ENCODE measurements at places on chromosomes 13 and 19.

DNA sequence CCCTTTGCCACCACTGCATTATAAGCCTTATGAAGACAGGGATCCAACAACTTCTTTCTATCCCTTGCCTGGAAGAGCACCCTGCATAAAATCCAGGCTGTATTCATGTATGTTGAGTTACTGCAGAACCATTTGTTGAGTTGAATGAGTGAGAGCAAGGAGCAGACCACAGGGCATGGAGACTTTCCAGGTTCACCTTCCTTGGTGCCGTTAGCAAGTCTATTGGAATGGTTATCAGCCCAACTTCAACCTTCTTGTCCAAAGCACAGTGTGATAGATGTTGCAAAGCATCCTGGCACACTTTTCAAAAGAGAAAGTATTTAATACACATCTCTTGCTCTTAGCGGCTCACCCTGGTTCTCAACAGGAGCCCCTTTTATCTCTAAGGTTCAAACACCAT lies 100.9 kb upstream of the CLDN10 start:
- DNase-seq = no peak

- DNase-seq = no peak
These were observed 111.5 kb downstream of the DNAJC15 start for GRCh38 chr13:43134868-43135267.

DNA sequence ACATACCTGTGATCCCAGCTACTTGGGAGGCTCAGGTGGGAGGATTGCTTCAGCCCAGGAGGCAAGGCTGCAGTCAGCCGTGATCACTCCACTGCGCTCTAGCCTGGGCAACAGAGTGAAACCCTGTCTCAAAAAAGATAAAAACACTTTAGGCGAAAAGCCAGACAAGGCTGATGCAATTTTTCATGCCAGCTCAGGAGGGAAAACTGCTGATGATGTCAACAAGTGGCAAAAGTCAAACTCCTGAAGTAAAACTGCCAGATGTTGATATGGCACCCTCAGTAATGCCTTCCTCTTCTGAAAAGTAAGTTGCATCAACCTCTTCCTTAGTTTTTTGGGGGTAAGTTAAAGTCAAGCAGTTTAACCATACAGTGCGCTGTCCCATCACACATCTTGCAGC lies 15.6 kb downstream of the ZNF599 start:
- DNase-seq = no peak

DNA sequence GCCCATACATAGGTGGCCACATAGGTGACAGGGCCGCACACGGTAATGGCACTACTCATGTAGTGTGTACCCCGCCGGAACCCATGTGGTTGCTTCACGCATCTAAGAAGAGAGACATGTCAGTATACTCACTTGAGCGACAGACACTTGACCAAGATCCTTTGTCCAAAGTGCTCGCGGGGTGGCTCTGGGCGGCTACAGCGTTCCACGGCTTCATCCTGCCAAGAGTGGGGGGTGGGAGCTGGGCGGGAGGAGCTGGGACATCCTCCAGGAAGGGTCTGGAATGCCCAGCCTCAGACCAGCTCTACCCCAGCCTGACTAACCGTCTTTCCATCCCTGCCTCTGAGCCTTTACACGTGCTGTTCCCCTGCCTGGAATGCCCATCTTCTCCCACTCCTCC lies 8.5 kb downstream of the ANGPTL8 start:
- DNase-seq = no peak

DNA sequence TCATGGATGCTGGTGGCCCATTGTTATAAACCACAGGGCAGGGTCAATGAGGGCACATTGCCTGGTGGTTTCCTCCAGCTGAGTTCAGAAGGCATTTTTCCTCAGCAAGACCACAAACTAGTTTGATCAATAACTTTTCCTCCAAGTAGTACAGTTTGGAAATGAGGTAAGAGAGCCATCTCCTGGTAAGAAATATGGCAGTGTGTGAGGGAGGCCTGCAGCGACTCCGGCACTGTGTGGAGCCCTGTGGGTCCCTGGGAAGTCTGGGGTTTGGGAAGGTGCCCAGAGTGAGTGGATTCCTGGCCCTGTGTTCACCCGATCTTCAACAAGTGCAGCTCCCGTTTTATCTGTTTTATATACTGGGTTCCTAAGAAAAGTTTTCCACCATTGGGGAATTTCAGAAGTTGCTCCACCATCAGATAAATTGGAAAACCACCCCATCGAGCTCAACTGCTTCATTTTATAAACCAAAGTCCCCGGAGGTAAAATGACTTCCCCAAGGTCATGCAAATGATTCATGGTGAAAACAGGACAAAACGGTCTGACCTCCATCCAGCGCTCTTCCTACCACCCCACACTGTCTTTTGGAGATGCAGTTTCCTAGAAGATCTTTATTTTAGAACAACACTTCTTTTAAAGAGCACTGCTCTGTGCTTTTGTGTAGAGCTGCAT lies 148.4 kb downstream of the KATNAL1 start:
- DNase-seq = peak; percentile 36

DNA sequence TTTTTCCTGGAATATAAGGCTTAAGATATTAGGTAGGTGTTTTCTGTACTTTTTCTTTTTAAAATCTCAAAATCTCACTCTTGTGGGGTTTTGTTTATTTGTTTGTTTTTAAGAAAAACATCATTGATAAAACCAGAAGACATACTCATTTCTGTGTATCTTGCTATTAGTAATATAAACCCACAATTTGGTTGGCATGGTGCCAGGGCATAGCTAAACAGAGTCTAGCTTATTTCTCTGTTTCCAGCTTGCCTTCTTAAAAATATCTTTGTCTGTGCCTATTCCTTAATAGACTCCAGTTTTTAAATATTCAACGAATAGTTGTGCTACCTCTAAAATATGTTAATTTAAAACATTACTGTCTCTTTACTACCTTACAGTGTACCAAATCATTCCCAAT lies 1121.9 kb upstream of the PCDH20 start:
- DNase-seq = no peak

GRCh38 chr13:91249861-91250260 lies 97.6 kb upstream of the MIR17HG start:
- no peak for DNase-seq

- DNase-seq = peak; percentile 79
These were observed 9.3 kb upstream of the RANBP3 start for GRCh38 chr19:5987077-5987818.

DNA sequence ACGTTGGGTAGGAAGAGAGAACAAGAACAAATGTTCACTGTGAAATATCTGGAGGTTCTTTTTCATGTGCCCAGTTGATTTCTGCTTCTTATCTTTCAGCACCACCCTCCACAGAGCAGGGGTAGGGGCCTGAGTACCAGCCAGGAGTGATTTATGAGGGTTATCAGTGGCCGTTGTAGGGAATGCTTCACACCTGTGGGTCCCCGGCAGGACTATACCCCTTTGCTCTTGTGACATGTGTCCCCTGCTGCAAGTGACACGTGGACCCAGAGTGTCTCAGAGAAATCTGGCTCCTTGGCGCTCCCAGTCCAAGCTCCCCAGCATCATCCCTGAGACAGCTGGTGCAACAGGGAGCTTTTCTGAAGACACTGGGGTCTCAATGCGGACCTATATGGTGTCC lies 29.7 kb downstream of the SIAH3 start:
- no peak for DNase-seq

GRCh38 chr19:5403968-5404640 lies 51.1 kb upstream of the ZNRF4 start:
- peak; percentile 63 for DNase-seq

- DNase-seq = no peak
These were observed 11.0 kb upstream of the CCL25 start for GRCh38 chr19:8041531-8041931.

- no peak for DNase-seq
These were observed 7.7 kb downstream of the NPHS1 start for GRCh38 chr19:35844482-35845214.

- DNase-seq = no peak
These were observed 8.7 kb downstream of the CD177 start for GRCh38 chr19:43362179-43362578.

GRCh38 chr13:106381091-106381490 lies 154.4 kb downstream of the EFNB2 start:
- DNase-seq = no peak

- DNase-seq = no peak
These were observed 359.6 kb downstream of the FOXO1 start for GRCh38 chr13:40306817-40307216.

DNA sequence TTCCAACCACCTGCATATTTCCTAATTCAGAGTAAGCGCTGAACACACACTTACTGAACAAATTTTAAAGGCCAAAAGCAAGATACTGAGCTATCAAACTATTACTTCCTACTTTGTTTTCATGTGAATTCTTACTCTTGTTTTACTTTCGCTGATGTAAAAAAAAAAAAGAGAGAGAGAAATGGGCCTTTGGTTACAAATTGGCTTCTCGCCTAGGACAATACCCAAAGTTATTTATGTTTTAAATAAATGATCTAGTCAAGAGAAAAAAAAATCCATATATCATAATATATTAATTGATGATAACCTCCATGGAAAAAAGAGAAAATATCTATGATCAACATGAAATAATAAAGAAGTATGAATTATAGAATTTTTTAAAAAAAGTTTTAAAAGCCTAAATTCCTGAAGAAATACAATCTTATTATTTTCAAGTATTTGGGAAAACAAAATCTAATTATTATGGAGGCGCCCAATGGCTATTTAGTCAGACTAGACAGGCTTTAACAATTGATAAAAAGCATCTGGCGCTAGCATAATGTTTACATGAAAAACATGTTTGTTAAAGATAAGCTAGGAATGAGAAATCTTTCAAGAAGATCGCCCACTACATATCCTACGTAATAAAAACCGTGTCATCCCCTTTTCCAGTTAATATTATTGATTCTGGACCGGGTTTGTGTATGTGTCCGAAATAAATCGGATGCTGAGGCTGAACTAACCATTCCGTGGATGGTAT lies 9.0 kb downstream of the COL4A1 start:
- DNase-seq = no peak

GRCh38 chr13:71171740-71172139 lies 695.3 kb downstream of the DACH1 start:
- no peak for DNase-seq

DNA sequence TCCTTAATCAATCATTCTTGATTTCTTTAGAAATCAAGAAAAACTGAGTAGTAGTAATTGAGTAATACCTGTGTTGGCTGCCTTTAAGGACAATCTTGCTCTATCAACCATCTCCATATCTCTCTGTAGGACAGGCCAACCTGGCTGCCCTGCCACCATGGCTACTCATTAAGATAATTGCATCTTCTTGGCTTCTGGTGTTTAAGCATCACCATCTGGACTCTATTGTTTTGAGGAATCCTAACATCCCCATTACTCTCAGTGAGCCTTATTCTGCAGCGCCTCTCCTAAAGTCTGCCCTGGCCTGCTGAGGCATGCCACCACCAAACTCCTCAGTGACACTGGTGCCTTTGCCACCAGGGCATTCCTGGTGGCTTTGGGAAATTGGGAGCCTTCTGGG lies 442.6 kb upstream of the ZNF507 start:
- no peak for DNase-seq

- DNase-seq = no peak
These were observed 3.0 kb downstream of the KDM4B start for GRCh38 chr19:4971816-4972495.

DNA sequence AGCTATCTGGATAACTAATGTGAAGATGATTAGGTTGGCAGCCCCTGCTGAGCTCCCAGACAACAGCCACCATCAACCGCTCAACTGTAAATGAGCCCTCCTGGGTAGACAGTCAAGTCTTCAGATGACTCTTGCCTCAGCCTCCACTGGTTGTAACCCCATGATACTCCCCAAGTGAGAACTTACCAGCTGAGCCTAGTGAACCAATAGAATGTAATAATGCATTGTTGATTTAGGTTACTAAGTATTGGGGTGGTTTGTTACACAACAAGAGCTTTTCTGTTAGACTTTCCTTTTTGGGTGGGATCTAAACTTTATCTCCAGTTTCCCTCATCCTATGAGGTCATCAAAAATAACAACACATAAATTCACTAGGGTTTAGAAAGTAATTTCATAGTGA lies 69.4 kb downstream of the CYSLTR2 start:
- no peak for DNase-seq

- no peak for DNase-seq
These were observed 10.8 kb upstream of the CCNA1 start for GRCh38 chr13:36421447-36421846.

DNA sequence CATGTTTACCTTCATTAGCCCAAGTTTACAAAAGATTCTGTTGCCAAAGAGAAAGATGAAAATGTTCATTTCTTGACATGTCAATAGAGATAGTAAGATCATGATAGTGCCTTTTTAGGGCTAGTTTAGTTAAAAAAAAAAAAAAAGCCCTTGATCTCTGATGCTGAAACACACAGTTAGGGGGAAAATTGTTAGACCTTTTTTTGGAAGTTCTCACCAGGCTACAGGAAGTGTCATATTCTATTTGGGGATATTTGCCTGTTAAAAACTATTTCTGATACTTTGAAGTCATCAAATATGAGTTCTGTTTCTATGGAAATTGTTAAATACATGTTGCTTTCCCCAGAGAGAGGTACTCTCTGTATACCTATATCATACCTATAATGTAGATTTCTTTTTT lies 21.6 kb downstream of the SLAIN1 start:
- no peak for DNase-seq

DNA sequence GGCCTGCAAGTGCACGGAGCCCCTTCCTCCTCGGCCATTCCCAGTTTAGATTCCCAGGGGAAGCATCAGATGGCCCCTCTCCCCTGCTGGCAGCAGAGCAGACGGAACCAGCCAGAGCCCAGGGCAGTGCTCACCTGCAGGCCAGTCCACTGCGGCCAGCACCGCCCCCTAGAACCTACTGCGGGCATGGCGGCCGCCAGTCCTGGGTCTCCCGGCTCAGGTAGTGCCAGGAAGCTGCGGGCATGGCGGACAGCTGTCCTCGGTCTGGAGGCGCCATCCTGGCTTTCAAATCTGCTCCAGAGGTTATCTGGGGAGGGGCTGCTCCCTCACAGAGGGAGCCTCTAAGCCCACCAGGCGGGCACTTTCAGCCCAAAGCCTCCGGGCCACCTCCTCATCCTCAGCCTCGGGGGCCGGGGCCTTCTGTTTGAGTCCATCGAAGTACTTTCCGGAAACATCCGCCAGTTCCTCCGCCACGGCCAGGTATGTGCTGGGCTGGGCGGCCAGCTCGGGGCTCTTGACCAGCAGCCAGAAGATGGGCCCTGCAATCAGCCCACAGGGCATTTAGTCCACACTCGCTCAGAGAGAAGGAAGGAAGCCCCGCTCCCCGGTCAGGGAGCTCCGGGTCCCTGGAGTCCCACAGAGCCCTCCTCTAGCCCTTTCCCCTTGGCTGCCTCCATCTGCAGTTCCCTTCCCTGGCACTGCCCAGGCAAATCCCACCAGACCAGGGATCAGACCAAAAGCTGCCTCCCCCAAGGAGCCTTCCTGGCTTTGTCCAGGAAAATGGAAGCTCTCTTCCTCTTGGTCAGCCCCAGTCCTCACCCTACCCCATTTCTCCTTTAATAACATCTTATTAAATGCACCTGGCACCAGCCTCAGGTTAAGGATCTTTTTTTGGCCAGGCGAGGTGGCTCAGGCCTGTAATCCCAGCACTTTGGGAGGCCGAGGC lies 7.0 kb upstream of the GP6 start:
- no peak for DNase-seq

- DNase-seq = no peak
These were observed 4.2 kb downstream of the ZNF835 start for GRCh38 chr19:56667311-56667870.

- no peak for DNase-seq
These were observed 2.0 kb downstream of the COLGALT1 start for GRCh38 chr19:17557466-17557865.
